ENCODE measurements at places on chromosomes 5 and 9.
A peak's percentile ranks its signal among the peaks of the same experiment; 100 is the strongest.

DNA sequence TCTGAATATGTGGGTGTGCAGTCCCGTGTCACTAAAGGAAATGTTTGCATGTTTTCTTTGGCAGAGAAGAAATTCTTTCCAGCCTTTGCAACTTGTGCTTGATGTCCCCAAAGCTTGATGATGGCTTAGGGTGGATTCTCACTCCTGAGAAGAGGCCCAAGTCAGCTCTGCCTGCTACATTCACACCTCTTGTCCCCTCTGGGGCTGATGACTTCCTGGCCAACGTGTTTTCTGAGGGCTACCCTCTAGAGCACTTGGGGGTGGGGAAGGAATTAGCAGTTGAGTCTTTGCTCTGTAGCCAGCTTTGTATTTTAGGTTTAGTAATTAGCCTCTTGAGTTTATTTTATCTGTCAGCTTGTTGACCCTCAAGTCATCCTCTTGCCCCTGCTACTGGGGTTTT, 19.7 kb downstream of the CYSTM1 start:
- DNase-seq, result no peak

- no peak for DNase-seq
Observed at GRCh38 chr9:95437559-95437958, 79.2 kb downstream of the PTCH1 start.

DNA sequence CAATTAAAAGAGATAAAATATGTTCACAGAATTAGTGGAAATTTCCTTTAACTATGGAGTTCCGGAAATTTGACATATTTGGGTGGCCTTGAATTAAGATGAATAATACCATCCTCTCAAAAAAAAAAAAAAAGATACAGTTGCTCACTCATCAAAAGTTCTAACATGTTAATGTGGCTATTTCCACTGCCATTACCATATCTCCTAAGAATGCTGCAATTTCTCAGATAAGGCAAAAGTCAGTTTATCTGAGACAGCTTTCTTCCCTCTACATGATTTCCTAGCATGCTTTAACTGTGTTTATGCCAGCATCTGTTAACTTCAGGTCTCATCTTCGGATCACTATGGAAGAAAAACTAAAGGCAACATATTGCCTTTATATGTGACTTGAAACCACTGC, 2.6 kb downstream of the FASTKD3 start:
- DNase-seq, result no peak

DNA sequence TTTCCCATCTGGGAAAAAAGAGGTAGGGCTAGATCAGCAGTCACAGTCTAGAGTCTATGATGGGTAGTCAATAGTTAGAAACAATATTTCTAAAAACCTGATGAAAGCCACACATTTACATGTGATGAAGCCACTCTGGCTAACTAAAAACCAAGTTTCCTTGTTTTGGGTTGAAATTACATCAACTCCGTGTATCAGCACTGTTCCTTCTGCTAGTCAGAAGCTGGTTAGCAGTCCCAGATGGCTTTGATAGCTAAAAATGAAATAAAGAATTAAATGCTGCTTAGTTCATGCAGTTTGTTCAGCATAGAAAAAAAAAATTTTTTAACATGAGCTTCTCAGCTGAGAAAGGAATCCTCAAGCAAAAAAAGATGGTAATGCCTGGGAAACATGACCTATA, 136.7 kb downstream of the FAM114A2 start:
- no peak for DNase-seq

- no peak for DNase-seq
Observed at GRCh38 chr5:36896476-36896875, 19.9 kb downstream of the NIPBL start.

- DNase-seq, result no peak
Observed at GRCh38 chr5:4921929-4922328, 218.2 kb upstream of the ADAMTS16 start.

DNA sequence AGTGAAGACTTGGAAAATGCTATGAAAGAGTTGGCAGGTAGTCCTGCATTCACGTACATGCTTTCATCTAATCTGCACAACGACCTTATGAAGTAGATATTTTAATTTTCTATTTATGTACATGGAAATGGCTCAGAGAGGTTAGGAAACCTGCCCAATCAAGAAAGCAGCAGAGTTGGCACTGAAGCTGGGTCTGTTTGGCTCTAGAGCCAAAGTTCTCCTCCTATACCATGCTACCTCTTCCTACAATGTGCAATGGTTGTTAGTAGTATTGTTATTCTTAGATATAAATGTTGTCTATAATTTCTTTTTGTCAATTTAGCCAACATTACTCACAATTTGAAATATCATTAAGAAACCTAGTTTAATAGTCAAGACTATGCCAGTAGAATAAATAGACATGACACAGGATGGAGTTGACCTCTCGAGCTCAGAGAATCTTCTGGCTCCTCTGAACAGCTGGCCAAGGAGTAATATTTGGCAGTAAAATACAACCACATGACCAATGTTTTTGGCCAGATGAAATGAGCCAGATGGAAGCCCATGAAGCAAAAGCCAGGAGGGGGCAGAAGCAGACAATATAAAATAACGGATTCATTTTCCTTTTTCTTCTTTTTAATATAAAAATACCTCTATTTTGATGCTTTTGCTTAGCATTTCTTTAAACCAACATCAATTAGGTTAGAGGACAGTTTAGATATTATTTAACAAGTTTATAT, 542.3 kb downstream of the PDE4D start:
- DNase-seq, result no peak

DNA sequence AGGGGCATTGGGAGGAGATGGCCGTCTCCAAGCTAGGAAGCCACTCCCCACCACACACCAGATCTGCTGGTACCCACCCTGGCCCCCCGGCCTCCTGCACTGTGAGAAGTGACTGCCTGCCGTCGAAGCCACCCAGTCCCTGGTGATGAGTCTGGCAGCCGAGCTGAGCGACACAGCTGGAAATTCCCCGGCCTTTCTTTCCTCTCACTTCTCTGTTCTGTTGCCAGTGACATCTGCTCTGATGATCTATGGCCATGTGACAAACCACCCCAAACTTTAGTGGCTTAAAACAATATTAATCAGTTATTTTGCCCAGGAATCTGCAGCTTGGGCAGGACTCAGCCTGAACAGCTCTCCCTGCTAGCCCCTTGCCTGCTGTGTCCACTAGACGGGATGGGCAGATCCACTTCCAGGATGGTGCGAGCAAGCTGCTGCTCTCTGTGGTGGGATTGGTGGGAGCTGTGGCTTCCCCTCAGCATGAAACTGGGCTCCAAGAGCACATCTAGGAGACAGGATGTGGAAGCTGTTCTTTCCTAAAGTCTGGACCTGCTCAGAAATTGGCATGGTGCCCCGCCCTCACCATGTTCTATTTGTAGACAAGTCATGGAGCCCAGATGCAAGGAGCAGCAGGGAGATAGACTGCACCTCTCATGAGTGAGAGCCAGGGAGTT, 211.2 kb downstream of the GADD45G start:
- DNase-seq, result no peak

DNA sequence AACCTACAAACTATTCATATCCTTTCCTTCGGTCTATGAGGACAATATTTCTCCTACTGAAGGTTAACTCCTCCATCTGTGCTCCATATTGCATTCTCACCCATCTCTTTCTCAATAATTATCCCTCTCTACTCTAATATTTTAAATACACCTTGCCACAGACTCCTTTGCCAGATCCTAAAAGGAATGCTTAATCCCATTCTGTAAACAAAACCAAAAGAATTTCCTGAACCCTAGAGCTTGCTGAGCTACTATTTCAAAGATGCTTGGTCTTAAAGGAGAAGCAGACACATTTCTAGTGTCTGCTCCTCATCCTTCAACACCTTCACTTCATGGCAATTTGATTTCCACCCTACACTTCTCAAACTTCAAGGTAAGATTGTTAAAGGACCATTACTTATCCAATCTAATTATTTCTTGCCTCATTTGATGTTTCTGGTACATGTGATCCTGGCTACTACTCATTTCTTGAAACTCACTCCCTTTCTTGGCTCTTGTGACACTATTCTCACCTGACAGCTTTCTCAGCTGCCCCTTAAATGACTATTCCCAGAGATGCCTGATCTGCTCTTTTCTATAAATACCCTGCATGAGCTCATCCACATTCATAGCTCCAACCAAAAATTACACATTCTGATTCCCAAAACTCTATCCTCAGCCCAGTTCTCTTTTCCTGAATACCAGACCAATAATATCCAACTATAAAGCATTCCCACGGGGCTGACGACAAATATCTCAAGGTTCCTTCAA, 20.2 kb downstream of the HOMER1 start:
- no peak for DNase-seq

GRCh38 chr5:126826619-126827215, 49.8 kb downstream of the LMNB1 start:
- no peak for DNase-seq

DNA sequence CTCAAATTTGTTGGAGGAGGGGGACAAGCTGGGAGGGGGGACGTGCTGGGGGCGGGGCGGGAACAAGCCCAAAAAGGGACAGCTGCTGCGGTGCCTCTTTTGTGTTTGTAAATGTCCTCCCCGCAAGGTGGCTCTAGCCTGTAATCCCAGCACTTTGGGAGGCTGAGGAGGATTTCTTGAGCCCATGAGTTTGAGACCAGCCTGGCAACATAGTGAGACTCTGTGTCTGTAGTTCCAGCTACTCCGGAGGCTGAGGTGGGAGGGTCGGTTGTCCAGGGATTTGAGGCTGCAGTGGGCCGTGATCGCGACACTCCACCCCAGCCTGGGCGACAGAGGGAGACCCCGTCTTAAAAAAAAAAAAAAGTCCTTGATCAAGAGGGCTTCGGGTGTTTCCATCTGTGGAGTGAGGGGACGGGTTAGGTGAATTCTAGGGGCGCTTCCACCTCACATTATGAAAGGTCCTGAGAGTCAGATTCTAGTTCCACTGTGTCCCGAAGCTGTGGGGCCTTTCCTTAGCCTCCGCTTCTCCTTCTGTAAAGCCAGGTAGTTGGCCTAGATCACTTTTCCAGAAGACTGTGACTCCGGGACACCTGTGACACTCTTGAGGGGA, 779 bp upstream of the CTNNA1 start:
- DNase-seq, result peak; percentile 55

DNA sequence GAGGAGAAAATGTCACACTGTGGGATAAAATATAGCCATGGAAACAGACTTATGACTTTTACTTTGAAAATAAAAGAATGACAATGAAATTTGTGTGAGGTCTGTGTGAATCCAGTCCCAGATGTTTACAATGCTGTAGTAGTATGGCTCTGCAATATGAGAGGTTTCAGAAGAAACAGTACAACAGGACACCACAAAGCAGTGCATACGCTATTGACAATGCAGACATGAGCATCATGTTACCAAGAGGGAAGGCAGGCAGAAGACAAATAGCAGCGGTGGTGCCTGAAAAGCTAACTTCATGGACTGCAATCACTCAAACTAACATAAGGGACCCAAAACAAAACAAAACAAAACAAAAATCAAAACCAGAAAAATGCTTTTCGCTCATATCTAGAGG, 1.8 kb downstream of the FGF10 start:
- no peak for DNase-seq

DNA sequence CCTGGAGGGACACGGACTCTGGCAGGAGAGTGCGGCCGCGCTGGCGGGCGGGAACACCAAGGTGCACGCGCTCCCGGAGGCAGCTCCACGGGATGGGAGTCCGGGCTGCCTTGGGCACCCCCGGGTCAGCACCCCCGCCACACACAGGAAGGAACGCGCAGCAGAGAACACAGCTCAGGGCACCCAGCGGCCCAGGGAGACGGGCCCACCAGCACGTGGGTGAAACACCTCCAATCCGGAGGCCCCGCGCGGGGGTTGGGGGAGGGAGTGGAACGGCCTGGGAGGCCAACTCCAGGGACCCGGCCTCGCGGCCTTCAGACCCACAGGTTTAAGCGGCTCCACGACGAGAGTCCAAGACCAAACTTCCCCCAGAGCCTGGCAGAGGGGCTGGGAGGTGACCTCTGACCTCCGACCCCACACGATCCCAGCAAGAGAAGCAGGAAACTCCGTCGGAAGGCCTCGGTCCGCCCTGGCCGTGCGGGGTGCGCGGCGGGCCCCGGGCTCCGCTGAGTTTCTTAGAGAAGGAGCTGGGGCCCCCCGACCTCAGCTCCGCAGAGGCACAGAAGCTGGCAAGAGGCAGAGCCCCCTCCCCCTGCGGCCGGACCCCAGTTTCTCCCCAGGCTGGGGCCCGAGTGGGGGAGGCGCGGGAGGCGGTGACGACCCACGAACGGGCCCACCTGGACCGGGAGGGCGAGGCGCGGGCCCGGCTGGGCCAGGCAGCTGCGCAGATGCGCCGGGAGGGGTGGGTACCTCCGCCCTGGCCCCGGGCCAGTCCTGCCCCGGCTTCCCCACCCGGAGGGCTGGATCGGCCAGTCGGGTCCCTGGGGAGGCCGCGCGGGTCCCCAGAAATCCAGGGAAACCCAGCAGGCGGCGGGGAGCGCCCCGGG, 851 bp downstream of the NACC2 start:
- DNase-seq, result peak; percentile 38

GRCh38 chr9:137491735-137492432, 32.8 kb upstream of the NSMF start:
- DNase-seq, result no peak

DNA sequence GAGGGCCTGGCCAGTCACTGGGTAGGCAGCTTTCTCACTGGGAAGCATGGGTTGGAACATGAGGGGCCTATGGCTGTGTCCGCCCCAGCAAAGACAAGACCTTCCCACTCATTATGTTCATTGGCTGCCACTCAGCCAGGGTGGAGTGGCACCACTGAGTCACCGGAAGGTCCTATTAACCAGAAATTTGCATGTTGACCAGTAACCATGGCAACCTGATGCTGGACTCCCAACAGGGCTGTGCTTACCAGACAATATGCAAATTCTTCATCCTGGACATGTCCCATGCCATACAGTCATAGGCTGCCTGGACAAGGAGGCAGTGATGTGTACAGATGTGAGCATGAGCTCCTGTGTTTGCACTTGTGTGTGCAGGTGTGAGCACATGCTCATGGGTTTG, 66.7 kb downstream of the PSD2 start:
- DNase-seq, result no peak
